ENCODE measurements at places on chromosomes 7 and 10.
A peak's percentile ranks its signal among the peaks of the same experiment; 100 is the strongest.

DNA sequence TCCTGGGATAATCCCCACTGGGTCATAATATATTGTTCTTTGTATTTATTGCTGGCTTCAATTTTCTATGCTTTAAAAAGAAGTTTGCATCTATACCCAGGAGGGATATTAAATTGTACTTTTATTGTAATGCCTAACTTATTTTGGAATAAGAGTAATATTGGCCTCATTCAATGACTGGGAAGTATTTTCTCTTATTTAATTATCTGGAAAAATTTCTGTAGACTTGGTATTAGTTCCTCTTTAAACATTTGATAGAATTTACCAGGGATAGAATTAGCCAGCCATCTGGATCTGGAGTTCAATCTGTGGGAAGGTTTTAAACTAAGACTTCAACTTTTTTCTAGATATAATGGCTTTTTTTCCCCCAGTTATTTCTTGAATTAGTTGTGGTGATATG lies 115.2 kb upstream of the ZNF32 start:
- DNase-seq = no peak

DNA sequence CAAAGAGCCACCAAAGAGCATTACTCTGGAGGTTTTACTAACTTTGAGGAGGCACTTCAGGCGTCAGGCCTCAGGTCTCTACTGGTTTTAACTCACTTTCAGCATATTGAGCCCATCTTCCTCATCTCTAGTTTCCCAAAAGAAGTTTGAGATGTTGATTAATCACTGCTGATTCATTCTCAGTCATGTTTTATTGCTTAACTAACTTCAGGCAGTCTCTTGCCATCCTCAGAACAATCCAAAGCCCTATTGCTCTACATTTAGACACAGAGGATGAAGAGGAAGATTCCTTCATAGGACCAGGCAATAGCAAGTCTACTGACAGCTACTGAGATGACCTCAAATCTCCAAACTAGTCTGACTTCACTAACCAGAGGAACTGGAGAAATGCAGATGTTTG lies 39.1 kb upstream of the BET1 start:
- no peak for DNase-seq

- no peak for DNase-seq
Observed at GRCh38 chr7:74615933-74616780, 41.4 kb upstream of the GTF2I start.

DNA sequence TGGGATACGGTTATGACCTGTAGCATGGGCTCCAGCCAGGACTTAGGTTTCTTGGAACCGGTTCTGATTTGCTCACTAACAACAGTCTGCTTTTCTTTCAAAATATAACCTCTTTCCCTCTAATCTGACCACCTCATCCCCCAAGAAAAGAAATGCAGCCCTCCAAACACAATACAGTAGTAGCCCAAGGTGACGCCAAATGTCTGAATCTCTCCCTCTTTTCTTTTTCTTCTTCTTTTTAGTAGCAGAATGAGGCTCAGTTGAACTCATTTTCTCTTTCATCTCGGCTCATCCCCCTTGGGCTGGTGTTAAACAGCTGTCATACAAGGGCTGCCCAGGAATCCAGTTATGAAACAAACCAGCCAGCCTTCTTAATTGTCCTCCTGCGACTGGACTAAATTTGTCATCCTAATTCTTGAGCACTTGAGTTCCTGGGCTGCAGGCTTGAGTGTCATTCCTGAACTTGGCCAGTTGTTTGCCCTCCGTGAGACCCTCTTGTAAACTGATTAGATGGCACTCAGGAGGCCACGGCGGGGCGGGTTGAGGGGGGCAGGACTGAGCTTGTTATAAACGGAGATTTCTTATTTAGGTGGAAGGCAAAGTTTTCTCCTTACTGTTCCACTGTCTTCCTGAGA lies 94.8 kb downstream of the SORCS3 start:
- DNase-seq = no peak

DNA sequence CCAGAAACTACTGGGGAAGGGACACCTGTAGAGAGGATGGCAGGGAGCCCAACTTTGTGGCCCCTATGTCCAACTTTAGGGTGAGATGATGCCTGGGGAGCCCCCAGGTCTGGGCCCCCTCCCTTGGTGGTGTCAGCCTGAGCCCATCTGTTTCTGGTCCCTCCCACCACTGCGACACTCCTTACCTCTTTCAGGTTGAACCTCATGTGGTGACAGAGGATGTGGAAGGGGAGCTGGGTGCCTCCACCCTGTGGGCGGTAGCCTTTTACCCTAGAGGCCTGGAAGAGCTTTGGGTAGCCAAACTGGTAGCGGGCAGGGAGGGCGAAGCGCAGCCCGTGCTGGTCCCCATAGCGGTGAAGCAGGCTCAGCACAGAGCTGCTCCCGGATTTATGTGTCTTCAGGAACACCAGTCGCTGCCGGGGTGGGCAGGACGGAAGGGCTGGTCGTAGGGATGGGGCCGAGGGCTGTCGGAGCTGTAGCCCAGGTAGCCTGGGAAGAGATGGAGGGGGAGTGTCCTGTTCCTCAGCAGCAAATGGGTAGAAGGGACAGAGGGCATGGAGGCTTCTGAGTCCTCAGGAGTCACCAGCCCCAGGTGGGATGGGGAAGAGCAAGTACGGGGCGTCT lies 2.0 kb downstream of the GAL3ST4 start:
- DNase-seq = no peak

GRCh38 chr10:85311613-85312337 lies 983.4 kb downstream of the CCSER2 start:
- peak; percentile 7 for DNase-seq

Data from LNCaP clone FGC (cell line).